ENCODE measurements at places on chromosomes 5 and 9. TPM values are rescaled to one million over a fixed set of nuclear protein-coding genes. Genes with fewer than 3 reads are reported as not detected.

GRCh38 chr9:112308588-112308987 is 24.8 kb downstream of the PTBP3 start:
- no peak for DNase-seq

- no peak for DNase-seq
Observed at GRCh38 chr9:73667749-73668148, 516.1 kb downstream of the ANXA1 start.

DNA sequence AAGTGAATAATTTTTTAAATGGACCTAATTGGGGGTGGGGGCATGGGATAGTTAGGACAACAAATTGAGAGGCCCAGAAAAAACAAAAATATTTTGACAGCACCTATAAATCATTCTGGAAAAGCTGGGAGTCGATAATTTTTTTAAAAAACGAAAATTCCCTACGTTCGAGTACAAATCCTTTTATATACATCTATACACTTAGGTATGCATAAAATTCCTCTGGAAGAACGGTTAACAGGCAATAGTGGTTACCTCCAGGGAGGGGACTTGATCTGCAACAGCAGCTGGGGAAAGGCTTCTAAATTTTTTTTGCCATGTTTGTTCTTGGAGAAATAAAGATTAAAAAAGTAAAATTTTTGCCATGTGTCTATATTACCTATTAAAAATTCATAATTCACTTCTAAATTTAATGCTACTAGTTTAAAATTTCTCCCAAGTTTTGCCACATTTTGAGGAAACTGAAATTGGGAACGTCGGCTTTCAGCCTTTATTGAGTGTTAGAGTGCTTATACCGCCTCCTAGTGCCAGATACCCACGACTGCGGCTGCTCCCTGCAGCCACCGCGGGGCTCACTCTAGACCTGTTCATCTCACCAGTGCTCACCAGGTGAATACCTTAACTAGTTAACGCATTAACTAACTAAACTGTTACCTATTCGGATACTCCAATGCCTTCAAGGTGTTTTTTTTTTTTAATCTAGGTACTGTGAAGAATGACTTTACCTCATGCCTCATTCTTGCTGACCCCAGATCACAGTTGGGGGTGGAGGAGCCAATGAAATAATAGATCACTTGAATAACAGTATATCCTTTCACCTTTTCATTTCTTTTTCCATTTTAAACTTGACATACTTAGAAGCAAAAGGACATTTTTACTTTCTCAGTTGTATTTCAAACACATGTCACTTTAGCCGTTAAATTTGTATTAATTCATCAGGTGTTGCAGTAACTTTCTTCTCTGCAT is 1.8 kb upstream of the BHMT start:
- no peak for DNase-seq

The IFNE gene
- total RNA-seq = 1.4 TPM

GRCh38 chr9:125142560-125143376 is 560 bp downstream of the SCAI start:
- no peak for DNase-seq

- DNase-seq = no peak
Observed at GRCh38 chr9:110808599-110808980, 140.0 kb downstream of the MUSK start.
